ENCODE measurements at places on chromosomes 1 and 21. TPM values are rescaled to one million over a fixed set of nuclear protein-coding genes. Genes with fewer than 3 reads are reported as not detected.

GRCh38 chr1:201675143-201675542 is 136.2 kb downstream of the NAV1 start:
- no peak for DNase-seq

- DNase-seq = peak; percentile 96
Observed at GRCh38 chr1:234599617-234600417, 10.2 kb downstream of the IRF2BP2 start.

GRCh38 chr1:204162494-204163074 is 3.6 kb downstream of the REN start:
- DNase-seq = peak; percentile 81

DNA sequence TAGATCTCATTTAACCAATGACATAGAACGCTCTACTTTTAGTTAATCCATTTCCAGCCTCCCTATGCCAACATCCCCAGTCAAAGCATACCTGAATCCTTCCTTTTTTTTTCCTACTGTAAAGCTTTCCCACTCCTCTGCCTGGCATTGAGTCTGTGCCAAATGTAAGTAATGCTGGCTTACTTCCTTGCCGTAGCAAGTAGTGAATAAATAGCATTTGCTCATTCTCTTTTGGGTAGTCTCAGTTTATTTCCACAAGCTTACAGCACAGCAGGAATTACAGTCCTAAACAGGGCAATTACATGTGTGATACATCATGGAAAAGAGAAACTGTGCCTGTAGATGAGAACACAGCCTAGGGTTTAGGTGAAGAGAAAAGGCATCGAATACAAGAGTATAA is 352.6 kb upstream of the NEGR1 start:
- no peak for DNase-seq

DNA sequence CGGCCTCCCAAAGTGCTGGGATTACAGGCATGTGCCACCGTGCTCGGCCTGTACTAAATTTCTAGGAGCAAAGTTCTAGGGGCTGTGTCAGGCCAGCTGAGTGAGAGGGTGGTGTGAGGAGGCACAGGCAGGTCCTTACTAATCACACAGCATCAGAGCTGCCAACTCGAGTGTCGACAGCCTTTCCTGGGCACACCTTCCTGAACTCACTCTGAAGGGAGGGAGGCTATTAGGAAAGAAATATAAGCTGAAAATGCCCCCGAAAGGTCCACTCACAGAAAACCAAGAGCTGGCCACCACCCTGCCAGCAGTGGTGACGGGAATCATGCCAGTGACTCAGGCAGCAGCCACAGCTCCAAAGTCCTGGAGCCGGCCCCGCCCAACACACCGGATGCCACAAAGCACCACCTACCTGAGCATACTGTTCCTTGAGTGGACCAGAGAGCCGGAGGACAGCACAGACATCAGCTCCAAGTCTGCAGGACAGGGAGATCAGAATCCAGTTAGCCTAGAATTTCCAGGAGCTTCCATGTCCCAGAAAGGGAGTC is 4.5 kb downstream of the PMVK start:
- no peak for DNase-seq

DNA sequence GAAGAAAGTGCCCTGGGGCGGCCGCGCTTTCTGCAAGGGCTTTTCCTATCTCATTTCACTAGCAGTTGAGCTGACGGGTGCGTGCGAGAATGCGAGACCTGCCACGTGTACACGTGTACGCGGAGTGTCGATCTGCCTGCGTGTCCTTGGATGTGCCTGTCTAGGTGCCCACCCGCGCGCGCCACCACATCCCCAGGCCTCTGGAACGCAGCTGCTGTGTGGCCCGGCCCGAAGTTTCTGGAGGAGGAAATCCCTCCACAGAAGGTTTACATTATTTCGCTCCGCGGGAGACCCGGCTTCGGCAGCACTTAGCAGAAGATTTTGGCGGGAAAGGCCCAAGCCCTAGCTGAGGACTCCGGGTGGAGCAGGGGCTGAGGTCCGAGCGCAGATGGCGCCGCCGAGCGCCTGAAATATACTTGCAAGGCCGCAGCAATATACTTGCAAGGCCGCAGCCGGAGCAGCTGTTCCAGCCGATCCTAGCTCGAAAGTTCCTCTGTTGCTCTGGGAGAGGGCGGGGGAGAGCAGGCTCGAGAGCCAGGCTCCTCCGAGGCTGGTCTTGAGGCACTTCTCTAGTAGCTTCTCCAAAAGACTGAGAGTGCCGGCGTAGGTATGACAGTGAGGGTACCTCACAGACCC is 3.9 kb downstream of the TBX15 start:
- DNase-seq = peak; percentile 77

Gene SMG7
- 33.4 TPM for total RNA-seq
